Stimulated activated CD8-positive, alpha-beta memory T cell treated with anti-CD3 and anti-CD28 coated beads, Interleukin-2, amount 100 ng/mL, for 48 hours (primary cell): ENCODE measurements at places on chromosomes 6 and 20.
A peak's percentile ranks its signal among the peaks of the same experiment; 100 is the strongest.

- DNase-seq, result no peak
These were observed 183.3 kb downstream of the ARID1B start for GRCh38 chr6:156960525-156960924.

DNA sequence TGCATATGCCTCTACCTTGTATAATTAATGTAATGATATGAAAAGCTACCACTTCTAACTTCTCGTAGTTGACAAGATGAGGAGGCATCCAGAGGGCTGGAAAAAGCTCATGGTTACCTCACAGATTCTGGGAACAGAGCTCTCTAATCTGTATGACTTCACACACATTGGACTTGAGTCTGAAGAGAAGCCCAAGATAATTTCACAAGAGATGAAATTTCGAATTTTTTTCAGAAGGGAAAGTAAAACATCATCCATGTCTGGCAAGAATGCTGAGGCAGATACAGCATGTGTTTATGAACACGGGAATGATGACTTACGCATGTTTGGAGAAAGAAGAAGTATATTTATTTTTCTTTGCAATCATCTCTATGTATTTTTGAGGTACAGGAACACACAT lies 141.8 kb upstream of the TENT5A start:
- no peak for DNase-seq

DNA sequence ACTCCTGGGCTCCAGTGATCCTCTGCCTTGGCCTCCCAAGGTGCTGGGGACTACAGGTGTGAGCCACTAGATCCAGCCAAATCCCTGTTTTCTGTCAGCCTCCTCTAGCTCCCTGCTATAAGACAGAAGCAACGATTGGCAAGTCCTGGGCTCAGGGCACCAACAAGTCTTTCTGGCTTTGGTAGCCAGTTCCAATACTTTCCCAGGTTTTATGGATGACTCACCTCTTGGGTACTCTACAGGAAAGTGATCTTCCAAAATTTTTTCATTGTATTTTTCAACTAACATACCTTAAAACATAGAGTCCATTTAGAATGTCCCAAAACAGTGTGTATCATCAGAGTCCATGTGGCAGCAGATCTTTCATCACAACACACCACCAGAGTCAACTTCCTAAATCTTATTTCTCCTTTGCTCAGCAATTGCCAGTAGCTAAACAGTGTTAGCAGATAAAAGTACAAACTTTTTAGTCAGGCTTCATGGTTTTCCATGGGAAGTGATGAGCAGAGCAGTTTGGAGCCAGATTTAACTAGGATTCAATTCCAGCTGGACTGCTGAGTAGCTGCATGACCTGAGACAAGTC lies 13.3 kb downstream of the GABBR1 start:
- DNase-seq, result no peak

DNA sequence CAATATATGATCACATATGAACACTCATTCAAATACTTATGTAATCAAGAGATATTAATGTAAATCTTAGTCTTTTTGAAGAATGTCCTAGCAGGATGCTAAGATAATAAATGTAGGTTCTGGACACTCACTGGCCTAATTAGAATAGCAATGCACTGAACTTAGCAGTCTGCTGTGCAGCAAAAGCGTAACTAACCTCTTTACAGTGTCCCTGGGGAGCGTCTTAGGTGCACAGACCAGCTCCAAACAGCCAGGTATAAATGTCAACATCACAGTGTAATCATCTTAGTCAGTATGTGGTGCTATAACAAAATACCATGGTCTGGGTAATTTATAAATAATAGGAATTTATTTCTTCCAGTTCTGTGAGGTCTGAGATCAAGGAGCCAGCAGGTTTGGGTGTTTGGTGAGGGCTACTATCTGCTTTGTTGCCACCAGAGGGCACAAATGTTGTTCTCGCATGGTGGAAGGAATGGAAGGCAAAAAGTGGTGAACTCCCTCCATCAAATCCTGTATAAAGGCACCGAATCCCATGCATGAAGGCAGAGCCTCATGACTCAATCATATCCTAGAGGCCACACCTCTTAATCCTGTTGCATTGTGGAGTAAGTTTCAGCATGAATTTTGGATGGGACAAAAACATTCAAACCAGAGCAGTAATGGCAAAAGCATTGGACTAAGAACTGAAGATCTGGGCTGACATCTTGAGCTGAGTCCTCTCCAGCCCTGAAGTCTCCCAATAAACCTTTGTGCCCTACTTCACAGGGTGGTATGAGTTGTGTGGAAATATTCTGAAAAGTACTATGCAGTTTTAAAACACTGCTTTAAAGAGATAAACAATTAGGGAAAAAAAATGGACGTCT lies 41.8 kb upstream of the FOXO3 start:
- no peak for DNase-seq

DNA sequence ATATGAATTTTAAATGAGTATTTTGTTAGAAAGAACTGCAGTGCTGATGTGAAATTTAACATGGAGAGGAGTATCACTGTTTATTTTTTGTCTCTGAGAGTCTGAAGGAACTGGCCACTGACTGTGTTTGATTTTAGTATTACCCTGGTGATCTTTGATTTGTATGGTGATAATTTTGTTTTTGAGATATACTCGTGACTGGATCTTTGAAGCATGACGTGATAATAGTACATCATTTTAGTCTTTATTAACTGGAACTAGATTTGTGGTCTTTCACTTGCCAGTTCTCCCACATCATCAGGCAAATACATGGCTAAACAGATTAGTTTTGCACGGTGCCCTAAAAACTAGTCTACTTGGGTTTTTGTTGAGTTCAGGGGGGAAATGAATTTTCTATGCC lies 55.5 kb downstream of the ARID1B start:
- DNase-seq, result no peak

DNA sequence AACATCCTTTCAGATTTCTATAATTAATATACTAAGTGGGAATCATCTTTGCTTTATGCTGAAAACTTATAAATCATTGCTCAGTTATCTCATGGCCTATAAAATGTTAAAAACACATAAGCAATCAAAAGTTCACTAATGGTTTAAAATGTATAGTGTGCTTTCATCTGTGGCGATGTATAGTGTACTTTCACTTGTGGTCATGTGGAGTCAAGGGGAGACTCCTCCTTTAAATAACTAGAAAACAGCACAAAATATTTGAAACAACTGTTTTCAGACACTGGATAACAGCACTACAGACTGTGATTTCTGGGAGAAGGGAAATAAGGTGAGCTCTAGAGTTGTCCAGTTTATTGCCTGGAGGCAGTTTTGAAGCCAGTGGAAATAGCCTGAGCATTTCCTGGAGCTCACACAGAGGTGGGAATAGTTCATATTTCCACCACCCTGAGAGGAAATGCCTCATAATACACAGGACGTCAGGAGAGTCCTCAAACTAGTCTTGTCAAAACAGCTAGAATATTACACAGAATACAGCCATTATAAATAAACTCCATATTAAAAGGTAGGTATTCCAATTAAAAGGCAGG lies 89.4 kb downstream of the CEP162 start:
- no peak for DNase-seq

GRCh38 chr20:48198929-48199451 lies 413.7 kb upstream of the SULF2 start:
- DNase-seq, result no peak

- no peak for DNase-seq
These were observed 110.6 kb upstream of the FUT9 start for GRCh38 chr6:95905132-95905531.

DNA sequence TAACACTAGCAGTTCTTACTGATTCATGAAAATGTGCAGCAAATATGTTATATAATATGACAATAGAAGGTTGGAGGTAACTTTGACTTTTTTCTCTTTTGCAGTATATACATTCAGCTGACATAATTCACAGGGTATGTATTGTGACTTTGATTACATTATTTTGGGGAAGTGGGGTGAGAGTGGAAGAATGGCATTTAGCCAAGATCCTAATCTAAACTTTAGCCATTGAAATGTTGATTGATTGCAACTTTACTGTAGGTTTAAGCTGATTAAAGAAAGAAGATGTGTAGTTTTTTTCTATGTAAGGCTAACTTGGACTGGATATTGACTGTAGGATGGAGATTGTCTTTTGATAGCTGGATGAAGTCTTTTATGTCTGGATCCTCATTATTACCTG lies 46.0 kb downstream of the MAPK14 start:
- no peak for DNase-seq

GRCh38 chr6:154306696-154307095 lies 49.9 kb downstream of the IPCEF1 start:
- no peak for DNase-seq

DNA sequence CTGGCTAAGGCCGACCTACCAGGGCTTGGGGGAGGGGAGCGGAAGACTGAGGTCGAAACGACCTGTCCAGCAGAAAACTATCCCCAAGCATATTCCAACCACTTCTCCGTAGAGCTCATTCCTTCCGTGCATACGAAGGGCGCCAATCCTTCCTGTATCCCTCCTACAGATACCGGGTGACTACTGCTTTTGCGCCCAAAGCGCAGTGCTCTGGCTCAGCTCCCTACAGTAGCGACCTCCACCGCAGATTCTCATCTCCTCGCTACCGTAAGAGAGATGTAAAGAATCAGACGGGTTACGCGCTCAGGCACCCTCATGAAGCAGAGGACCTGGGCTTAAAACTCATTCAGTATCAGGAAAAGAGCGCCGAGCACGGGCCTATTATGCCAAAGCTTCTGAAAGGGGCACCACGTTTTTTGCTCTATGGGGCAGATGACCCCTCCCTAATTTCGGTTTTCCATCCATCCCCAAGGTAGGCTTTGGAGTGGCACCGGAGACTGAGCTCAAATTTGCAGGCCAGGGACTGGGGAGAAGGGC lies 563 bp upstream of the NNAT start:
- no peak for DNase-seq

GRCh38 chr6:26163427-26164119 lies 76.3 kb downstream of the HFE start:
- no peak for DNase-seq

GRCh38 chr6:111399626-111400025 lies 83.4 kb downstream of the REV3L start:
- DNase-seq, result no peak

GRCh38 chr6:152094992-152095592 lies 287.6 kb downstream of the ESR1 start:
- DNase-seq, result peak; percentile 4
